Suprapubic skin (tissue), 4 donors: ENCODE measurements at places on chromosomes 7 and 10.
A peak's percentile ranks its signal among the peaks of the same experiment; 100 is the strongest.

DNA sequence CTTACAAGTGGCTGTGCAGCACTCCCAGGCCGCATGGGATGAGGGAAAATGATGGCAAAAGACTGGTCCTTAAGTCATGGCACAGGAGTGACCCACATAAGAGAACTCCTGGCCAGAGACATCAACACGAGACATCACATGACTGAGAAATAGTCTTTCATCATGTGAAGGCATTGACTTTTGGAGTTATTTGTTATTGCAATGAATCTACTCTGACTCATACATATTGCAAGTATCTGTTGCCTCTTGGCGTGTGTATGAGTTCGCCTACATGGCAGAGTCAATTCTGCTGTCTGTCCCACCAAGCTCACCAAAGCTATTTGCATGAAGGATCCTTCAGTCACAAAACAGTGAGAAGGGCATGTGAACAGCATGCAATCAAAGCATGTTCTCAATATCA, 59.7 kb upstream of the HABP2 start:
- no peak for DNase-seq

DNA sequence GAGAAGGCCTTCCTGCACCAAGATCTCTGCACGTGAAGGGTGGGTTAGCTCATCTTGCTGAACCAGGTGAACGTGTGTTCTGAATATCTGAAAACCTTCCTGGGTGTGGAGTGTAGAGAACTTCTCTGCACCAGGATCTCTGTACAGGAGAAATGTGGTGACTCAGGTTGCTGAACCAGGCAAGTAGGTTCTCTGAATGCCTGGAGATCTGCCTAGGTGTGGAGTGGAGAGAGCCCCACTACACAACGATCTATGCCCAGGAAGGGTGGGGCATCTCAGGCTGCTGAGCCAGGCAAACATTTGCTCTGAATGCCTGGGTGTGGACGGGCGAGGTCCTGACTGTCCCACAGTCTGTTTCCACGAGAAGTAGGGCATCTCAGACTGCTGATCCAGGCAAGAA, 1002.3 kb upstream of the KCND2 start:
- DNase-seq: no peak

DNA sequence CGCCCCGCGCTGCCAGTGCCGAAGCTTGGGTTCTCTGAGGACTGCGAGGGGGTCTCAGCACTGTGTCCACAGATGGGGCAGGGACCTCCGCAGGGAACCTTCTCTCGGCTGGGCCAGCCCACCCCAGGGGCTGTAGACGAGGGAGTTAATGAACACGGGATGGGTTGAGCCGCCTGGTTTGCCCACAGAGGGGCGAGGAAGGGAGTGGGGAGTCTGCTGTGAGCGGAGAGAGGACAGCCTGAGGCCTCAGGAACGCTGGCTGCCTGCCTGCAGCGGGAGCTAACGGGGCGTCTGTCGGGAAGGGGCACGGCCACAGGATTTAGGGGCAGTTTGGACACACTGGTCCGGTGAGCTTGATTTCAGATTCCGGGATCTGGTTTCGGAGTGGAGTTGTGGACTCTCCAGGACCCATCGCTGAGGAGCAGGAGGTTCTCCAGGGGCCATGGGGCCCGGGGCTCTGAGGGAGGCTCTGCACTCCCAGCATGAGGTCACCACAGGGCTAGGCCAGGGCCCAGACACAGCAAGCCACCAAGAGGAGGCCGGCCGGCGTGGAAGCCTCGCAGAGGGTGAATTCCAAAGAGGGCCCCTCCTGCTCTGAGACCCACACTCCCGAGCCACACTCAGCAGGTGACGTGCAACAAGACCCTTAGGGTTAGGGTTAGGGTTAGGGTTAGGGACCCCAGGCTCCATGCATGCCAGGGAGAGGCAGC, 19.0 kb upstream of the FAM20C start:
- DNase-seq: no peak

DNA sequence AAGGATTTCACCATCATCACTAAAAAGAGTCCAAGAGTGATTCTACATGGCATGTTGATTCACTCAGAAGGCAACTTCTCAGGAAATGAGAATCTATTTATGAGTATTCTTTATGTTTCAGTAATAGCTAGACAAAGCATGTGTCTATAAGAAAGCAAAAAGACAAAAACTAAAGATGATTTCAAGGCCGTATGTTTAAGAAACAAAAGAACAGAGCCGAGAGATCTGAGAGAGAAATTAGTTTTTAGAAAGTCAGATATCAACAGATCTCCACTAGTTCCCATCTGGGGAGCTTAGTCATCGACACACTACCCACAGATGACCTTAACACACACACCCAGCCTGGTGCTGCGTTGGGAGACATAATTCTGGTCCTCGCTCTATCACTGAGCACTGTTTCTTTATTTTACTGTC, 21.0 kb downstream of the PIP4K2A start:
- DNase-seq: no peak

DNA sequence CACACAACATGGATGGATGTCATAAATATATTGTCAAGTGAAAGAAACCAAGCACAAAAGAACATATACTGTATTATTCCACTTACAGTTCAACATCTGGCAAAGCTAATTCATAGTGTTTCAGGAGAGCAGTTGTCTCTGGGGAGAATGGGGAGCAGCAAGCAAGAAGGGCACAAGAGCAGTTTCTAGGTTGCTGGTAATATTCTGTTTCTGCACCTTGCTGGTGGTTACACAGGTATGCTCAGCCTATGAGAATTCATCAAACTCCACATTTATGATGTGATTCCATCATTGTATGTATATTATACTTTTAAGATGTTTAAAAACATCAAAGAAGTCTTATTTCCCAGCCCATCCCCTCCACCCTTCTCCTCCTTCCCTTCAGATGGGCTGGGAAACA, 18.1 kb upstream of the PALS2 start:
- DNase-seq: no peak

- no peak for DNase-seq
These were observed 55.1 kb downstream of the FAM53B start for GRCh38 chr10:124688889-124689670.

DNA sequence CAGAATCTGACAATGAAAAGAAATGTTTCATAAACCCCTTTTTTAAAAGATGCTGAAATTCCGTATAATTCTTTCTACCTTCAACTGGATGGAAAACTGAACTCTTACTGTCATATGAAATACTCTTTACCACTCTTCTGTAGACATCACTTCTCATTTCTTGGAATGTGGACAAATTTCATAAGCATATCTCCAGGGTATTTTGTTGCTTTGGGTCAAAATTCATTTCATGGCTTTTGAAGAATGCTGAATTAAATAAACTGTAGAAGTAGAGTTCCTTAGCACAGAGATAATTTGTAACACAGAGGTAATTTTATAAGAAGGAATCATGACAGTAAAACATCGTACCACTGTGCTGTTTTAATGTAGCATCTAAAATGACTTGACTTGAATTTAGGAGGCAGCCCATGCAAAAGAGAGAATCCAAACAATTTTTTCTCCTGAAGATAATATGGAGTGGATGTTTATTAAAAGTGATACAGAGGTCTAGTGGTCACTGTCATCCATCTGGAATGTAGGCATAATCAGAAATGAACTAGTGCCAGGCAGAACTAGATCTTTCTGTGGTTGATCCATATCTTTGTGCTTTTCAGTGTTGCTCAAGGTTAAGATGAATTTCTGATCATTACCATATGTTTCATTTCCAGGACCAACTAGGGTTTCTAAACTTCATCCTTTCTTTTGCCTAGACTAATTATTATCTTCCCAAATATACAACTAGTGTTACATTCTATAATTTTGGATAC, 492.0 kb downstream of the KIF20B start:
- DNase-seq: no peak

DNA sequence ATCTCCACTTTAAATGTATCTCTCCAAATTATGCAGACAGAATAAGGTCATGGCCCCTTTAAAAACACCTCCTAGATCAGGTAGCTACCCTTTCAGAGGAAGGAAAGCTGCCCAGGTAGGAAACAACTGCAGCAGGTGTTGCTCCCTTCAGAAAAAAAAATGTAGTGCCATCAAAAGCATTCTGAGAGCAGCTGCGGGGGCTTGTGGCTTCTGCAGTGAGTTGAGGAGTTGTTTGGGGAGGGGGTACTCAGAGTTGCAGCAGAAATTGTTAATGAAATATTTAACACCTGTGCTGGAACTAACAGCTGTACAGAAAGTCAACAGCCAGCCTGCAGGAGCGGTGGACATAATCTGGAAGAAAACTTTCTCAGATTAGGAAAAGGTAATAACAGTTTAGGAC, 24.0 kb downstream of the CDHR3 start:
- DNase-seq: no peak

GRCh38 chr10:110840225-110840922, 31.4 kb upstream of the PDCD4 start:
- no peak for DNase-seq

GRCh38 chr7:88396295-88396947, 89.7 kb upstream of the STEAP4 start:
- no peak for DNase-seq

GRCh38 chr7:158472596-158472995, 115.0 kb downstream of the PTPRN2 start:
- no peak for DNase-seq

DNA sequence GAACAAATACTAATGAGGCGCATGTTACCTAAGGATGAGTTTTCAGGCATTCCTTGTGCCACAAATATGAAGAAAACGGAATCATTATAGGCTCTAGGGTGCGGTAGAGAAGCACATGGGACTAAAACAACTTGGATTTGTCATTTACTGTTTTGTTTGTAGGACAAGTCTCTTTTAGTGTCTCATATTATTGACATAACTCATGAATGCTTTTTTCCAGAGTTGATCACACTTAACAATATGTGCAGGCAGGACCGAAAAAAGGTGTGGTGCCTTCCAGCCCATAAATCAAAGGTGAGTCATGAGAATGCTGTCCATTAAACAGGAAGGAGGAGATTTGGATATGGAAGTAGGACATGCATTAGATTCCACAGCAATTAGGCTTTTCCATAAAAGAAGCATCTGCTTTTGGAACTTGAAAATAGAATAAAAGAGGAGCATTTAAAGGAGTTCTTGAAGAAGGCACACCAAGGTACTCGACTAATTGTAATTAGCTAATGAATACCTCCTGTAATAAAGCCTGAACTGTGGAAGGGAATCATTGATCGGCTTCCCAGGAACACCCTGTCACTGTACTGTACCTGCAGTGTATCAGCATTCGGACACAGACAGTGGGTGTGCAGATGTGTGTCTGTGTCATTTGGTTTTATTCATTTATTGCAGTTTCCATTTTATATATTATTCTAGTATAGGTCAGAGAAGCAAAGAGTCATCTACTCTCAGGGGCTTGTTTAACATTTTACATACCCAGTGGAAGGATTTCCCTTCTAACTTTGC, 119.7 kb upstream of the KLF14 start:
- no peak for DNase-seq

- DNase-seq: no peak
These were observed 19.6 kb upstream of the SEPTIN7 start for GRCh38 chr7:35781200-35781701.

DNA sequence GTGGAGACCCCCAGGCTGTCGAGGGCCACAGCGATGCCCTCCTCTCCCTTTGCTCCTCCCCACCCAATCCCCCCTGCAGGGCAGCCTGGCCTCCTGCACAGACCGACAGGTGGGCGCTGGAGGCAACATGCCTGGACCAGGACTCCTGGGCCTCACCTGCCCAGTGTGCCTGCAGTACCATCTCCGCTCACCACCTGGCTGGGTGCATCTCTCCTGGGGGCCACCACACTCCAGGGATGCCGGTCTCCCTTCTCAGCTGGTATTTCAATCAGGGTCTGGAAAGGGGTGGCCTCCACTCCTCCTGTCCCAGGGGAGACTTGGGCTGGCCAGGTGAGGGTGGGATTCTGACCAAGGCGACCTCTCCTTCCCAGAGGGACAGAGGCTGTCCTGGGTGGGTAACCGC, 17.2 kb upstream of the CFAP46 start:
- DNase-seq: peak; percentile 51
